ENCODE measurements at places on chromosomes 1 and 21. TPM values are rescaled to one million over a fixed set of nuclear protein-coding genes. Genes with fewer than 3 reads are reported as not detected.

Gene TMEM240
- 8.3 TPM for total RNA-seq

Gene HSD11B1
- not detected for total RNA-seq

Gene TSACC
- 0.75 TPM for total RNA-seq

Gene PLPPR4
- not detected for total RNA-seq

Gene SPRR2F
- not detected for total RNA-seq

Gene ABCA4
- 20.0 TPM for total RNA-seq

Gene PYHIN1
- total RNA-seq = not detected

Gene RXFP4
- 0.33 TPM for total RNA-seq

Gene AMIGO1
- total RNA-seq = 4.1 TPM

Gene GNG4
- total RNA-seq = 16.3 TPM

Gene PHLDA3
- total RNA-seq = 46.4 TPM

Gene HES5
- total RNA-seq = not detected

Gene KRTAP7-1
- not detected for total RNA-seq

Gene PLEKHN1
- total RNA-seq = 9.1 TPM

Gene ANP32E
- total RNA-seq = 63.3 TPM

Gene CMPK1
- 119 TPM for total RNA-seq

Gene TSPEAR
- not detected for total RNA-seq

Gene WLS
- total RNA-seq = 30.5 TPM

Gene FAM229A
- total RNA-seq = 11.7 TPM

Gene MCOLN3
- 8.4 TPM for total RNA-seq

Gene SPRR2B
- not detected for total RNA-seq

Gene FAM72B
- total RNA-seq = 17.7 TPM

Gene PTPN7
- total RNA-seq = not detected

Gene TNFRSF18
- 14.1 TPM for total RNA-seq

Gene LCE2A
- not detected for total RNA-seq

Gene SPSB1
- 33.8 TPM for total RNA-seq

Gene CD101
- 1.8 TPM for total RNA-seq

Gene SH2D2A
- total RNA-seq = 5.8 TPM

Gene RAB29
- 11.1 TPM for total RNA-seq

Gene F13B
- total RNA-seq = not detected

Gene TRIM46
- 6.2 TPM for total RNA-seq

Gene RNF11
- 63.0 TPM for total RNA-seq

Gene NUDT4B
- total RNA-seq = not detected

Gene DVL1
- total RNA-seq = 95.8 TPM

Gene MYBPH
- total RNA-seq = not detected

Gene ADPRS
- 43.1 TPM for total RNA-seq

Gene SAMD13
- 2.5 TPM for total RNA-seq

Gene ILF2
- 131 TPM for total RNA-seq

Gene CACNA1S
- not detected for total RNA-seq

Gene TAF13
- total RNA-seq = 23.2 TPM

Gene DUSP23
- 33.1 TPM for total RNA-seq

Gene COL16A1
- 3.6 TPM for total RNA-seq

Gene CYP4X1
- total RNA-seq = not detected

Gene CDC42
- 119 TPM for total RNA-seq

Gene RAVER2
- 12.4 TPM for total RNA-seq

Gene NGF
- 9.7 TPM for total RNA-seq

Gene OLFML2B
- not detected for total RNA-seq

Gene CELA2A
- total RNA-seq = not detected

Gene LCA5L
- total RNA-seq = 1.8 TPM

Gene HHAT
- total RNA-seq = 5.3 TPM

Gene SPATA6
- total RNA-seq = not detected

Gene OR6N1
- not detected for total RNA-seq

Gene PPIAL4G
- total RNA-seq = not detected

Gene OR2T1
- total RNA-seq = not detected

Gene PRAMEF9
- not detected for total RNA-seq

Gene DISC1
- 7.4 TPM for total RNA-seq

Gene TRIM63
- total RNA-seq = not detected

Gene CR1L
- not detected for total RNA-seq

Gene CFHR5
- total RNA-seq = not detected

Data from PC-9 (cell line).